Effector memory CD4-positive, alpha-beta T cell (primary cell): ENCODE measurements at places on chromosomes 6 and 20.
A peak's percentile ranks its signal among the peaks of the same experiment; 100 is the strongest.

- no peaks in the 10 kb centered on the region for H3K4me1 ChIP-seq
- no peak for DNase-seq
- no peaks in the 10 kb centered on the region for H3K36me3 ChIP-seq
- no peaks in the 10 kb centered on the region for H3K27me3 ChIP-seq
- H3K4me3 ChIP-seq = no peak overlapping the region
Measured at GRCh38 chr20:15919118-15919517, 654.1 kb downstream of the KIF16B start.

DNA sequence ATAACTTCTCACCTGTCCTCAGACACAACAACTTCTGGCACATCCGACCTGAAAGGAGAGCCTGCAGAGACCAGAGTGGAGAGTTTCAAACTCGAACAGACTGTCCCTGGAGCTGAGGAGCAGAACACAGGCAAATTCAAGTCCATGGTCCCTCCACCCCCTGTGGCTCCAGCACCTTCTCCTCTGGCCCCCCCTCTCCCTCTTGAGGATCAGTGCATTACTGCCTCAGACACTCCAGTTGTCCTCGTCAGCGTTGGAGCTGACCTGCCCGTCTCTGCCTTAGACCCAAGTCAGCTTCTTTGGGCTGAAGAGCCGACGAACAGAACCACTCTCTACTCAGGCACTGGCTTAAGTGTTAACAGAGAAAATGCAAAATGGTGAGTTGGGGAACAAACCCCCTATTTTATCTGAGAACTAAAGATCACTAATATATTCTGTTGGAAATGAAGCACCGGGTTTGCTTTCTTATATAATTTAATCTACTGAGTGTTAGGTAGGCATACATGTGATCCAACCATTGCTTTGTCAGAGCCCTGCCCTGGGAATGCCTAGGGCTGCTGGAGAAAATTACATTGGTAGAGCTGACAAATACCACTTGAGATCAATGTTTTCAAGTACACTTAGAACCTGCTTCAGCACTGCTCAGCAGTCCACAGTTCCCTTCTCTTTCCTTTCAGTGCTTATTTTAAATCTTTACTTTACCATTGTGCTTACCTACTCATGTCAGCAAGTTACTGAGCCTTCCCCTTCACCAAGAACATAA is 77.5 kb upstream of the LTV1 start:
- DNase-seq = no peak
- H3K36me3 ChIP-seq = peaks cover 10% of the 10 kb centered on the region
- no peak overlapping the region for H3K4me3 ChIP-seq
- H3K27ac ChIP-seq = no peak overlapping the region

GRCh38 chr6:4220558-4220957 is 85.2 kb upstream of the ECI2 start:
- DNase-seq = no peak
- no peaks in the 10 kb centered on the region for H3K27me3 ChIP-seq
- H3K4me1 ChIP-seq = no peaks in the 10 kb centered on the region
- no peak overlapping the region for H3K27ac ChIP-seq

GRCh38 chr20:19018881-19019280 is 193.6 kb upstream of the SLC24A3 start:
- no peaks in the 10 kb centered on the region for H3K4me1 ChIP-seq
- no peaks in the 10 kb centered on the region for H3K36me3 ChIP-seq
- DNase-seq = no peak
- H3K4me3 ChIP-seq = no peak overlapping the region

- H3K27ac ChIP-seq = no peak overlapping the region
- no peak for DNase-seq
- peaks cover 9% of the 10 kb centered on the region for H3K4me1 ChIP-seq
- H3K4me3 ChIP-seq = peak overlapping the region; percentile 48
- H3K27me3 ChIP-seq = peaks cover 30% of the 10 kb centered on the region
Measured at GRCh38 chr20:49319208-49319809, 41.5 kb upstream of the ZNFX1 start.

DNA sequence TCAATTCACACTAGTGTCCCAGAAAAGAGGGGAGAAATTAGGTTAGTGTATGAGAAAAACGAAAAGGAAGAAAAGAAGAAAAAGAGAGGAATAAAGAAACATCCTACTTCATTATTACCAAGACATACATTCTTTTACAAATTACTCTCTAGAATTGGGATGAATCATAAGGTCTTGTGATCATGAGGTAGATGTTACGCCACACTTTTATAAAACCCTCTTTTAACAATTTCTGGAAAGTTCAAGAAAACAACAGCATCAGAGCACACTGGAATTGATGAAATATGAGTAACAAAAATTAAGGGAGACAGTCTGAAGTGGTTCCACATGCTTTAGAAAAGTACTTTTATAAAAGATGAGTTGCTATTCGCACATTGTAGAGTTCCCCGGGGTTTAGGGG is 32.6 kb upstream of the NRSN1 start:
- no peaks in the 10 kb centered on the region for H3K4me1 ChIP-seq
- H3K27me3 ChIP-seq = no peaks in the 10 kb centered on the region
- no peak for DNase-seq
- H3K4me3 ChIP-seq = no peak overlapping the region
- H3K36me3 ChIP-seq = no peaks in the 10 kb centered on the region

GRCh38 chr20:24027229-24027628 is 38.6 kb upstream of the GGTLC1 start:
- H3K4me1 ChIP-seq = peaks cover 17% of the 10 kb centered on the region

DNA sequence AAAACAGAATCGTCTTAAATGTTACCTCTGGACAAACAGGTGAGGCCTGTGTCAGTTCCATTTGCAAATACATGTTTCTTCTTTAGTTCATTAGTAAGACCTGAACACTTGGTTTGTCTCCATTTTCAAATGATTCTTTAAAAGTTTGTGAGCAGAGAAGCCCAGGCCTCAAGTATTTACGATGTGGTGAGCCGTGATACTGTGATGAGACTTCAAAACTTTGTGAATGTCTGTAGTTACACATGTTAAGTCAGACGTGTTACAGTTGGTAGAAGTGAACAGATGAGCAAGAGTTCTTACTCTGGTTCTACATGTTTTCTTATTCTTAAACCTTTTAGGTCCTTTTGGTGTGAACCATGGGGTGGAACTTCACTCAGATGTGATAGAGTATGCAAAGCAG is 8.5 kb downstream of the PCMTD2 start:
- no peak for DNase-seq
- peaks cover 9% of the 10 kb centered on the region for H3K4me1 ChIP-seq
- no peak overlapping the region for H3K4me3 ChIP-seq

GRCh38 chr20:51404297-51405060 is 138.0 kb downstream of the NFATC2 start:
- peaks cover 17% of the 10 kb centered on the region for H3K36me3 ChIP-seq
- no peaks in the 10 kb centered on the region for H3K27me3 ChIP-seq
- peak overlapping the region; percentile 93 for H3K27ac ChIP-seq
- DNase-seq = peak; percentile 92
- H3K4me1 ChIP-seq = peaks cover 66% of the 10 kb centered on the region
